ENCODE measurements at places on chromosomes 3 and 15.

DNA sequence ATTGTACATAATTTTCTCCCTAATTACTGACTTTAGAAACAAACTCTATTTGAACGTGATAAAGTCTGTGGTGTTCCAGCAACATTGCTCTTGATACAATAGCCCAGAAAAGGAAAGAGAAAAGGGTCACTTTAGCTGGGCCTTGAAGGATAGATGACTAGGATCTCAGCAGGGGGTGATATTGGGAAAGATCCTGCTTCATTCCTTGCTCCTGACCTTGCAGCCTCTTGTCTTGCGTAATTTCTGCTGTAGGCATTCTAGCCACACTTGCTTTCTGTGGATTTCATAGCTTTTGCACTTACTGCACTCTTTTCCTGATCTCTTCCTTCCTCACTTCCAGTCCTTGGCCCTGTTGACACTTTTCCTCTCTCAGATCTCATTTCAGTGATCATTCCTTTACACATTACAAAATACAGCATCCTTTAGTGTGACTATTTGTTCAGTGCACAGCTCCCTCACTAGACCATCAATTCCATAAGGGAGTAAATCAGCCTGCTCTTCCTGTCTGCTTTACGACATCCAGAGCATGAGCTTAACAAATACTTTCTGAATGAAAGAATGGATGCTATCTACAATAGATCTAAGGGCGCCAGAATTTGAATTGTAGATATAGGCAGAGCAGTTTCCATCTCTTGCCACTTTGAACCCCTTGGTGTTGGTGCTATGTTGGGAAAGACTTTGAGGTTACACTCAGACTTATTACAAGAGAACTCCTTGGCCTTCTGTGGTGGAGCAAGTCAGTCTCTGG, 559.6 kb upstream of the MDFIC2 start:
- DNase-seq = peak; percentile 95

DNA sequence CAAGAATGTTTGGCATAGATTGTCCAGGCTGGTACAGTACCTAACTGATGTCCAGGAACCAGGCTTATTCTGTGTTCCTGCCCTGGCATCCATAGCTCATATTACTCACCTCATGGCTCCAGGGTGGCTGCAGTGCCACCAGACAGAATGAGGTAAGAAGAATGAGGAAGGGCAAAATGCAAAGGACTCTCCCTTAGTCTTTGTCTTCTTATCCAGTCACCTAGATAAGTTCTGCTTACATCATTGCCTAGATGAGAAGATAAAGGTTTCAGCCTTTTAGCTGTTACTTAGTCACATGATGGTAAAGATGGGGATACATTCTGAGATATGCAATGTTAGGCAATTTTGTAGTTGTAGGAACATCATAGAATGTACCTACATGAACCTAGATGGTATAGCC, 45.8 kb downstream of the CHP1 start:
- no peak for DNase-seq

- DNase-seq = no peak
Measured at GRCh38 chr15:59186501-59186900, 20.1 kb upstream of the LDHAL6B start.

- DNase-seq = no peak
Measured at GRCh38 chr3:139312959-139313358, 30.9 kb upstream of the MRPS22 start.

DNA sequence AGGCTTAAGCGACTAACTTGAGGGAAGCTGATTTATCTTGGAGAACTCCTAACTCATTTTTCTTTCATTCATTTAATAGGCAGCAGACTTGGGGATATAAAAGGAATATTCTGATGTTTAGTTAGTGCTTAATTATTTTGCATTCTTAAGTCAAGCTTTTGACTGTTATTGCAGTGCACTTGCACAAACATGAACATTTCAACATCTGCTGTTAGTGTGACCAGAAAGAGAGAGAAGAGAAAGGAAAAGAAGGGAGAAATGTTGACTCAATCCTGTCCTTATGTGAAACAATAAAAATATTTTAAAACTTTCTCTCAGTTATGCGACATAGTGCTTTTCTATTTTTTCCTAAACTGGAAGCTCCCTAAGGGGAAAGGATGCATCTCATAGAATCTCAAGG, 507.8 kb downstream of the LPP start:
- DNase-seq = no peak

- DNase-seq = peak; percentile 45
Measured at GRCh38 chr15:84929795-84930603, 45.5 kb downstream of the SLC28A1 start.

- DNase-seq = no peak
Measured at GRCh38 chr3:11164607-11165006, 10.3 kb downstream of the HRH1 start.

- DNase-seq = no peak
Measured at GRCh38 chr3:36635731-36636130, 128.6 kb downstream of the DCLK3 start.

- peak; percentile 55 for DNase-seq
Measured at GRCh38 chr15:98799461-98800390, 151.4 kb downstream of the IGF1R start.

DNA sequence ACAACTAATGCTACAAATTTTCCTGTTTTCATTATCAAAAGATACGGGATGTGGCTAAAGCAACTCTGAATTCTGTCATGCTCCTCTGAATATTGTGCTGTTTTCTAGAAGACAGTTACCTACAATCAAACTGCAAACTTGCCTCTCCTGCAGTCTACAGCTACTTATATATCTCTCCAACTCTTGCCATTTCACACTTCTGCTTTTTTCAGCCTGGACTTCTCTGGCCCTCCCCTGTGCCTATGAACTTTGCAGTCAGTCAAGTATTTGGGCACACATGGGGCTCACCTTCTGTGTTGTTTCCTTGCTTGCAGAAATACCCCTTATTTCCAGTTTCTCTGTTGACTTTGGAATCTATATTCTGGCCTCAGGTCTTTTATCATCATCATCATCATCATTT, 575.6 kb downstream of the GRM7 start:
- no peak for DNase-seq

DNA sequence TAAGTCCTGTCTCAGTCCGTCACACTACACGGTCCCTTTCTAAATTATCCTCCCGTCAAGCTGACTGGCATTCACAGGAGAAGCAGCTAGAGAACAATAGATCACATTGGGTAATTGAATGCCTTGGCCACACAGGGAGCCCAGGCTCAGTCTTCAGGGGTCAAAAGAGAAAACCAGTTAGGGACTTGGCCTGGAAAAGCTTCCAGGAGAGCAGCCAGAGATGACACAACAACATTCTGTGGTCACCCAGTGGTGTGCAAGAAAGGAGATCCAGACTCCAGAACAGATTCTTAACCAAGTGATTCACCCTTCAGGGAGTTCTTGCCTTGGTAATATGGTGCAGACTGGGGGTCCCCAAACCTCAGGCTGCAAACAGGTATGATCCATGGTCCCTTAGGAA, 15.9 kb downstream of the ARHGAP31 start:
- DNase-seq = peak; percentile 99

DNA sequence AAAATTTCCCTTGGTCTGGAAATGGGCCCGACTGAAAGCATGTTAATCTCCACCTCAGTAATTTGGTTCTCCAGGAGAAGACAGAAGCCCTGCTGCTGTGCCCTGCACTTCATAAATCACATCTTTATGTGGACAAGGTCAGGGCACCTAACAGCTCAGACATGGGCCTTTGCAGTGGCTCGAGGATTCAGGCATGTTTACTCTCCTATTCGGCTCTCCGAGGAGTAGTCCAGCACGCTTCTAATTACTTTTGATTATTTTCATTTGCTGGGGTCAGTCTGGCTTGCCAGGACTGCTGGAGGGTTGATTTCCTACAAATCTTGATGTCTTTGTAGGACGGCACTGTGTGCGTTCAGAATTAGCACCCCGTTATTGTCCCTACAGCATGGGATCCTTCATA, 511.2 kb downstream of the MECOM start:
- DNase-seq = no peak

GRCh38 chr3:193894121-193894863, 241.7 kb upstream of the HES1 start:
- no peak for DNase-seq

DNA sequence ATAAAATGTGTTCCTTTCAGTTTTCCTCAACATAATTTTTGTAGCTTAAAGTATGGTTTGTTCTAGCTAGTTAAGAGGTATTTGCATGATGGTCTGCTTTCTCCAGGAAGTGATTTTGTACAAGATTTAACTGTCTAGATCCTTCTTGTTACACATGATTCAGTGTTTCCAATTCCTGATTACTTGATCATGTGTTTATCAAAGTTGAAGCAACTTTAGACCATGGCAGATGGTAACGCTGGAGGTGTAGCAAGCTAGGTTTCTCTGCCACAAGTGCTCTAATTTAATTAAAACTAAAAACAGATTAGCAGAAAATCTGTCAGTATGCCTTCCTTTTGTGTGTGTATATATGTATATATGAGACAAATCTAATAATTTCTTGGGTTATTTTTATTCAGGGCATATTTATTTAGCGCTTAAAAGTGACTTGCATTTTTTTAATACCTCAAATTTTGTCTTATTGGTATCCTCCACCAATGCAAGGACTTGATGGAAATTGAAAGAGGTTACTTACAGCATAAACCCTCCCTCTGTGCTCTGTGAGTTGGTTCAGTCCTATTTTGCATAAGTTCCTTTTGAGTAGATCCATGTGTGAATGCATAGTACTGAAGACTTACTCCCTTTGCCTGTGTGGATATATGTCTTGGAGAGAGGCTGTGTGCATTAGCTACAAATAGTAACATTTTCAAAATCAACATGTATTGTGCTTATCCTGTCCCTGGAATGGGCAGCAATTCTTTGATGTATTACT, 157.3 kb upstream of the CGNL1 start:
- peak; percentile 98 for DNase-seq
